CD4-positive, alpha-beta memory T cell (primary cell): ENCODE measurements at places on chromosomes 5 and 9. TPM values are rescaled to one million over a fixed set of nuclear protein-coding genes. Genes with fewer than 3 reads are reported as not detected.

Gene RNF14
- 52.0 TPM for polyA plus RNA-seq

GRCh38 chr5:7884491-7885267 is 15.7 kb downstream of the MTRR start:
- DNase-seq = no peak

GRCh38 chr9:81649475-81650240 is 39.7 kb downstream of the TLE1 start:
- DNase-seq = no peak

Gene MRPL41
- polyA plus RNA-seq = 39.9 TPM

DNA sequence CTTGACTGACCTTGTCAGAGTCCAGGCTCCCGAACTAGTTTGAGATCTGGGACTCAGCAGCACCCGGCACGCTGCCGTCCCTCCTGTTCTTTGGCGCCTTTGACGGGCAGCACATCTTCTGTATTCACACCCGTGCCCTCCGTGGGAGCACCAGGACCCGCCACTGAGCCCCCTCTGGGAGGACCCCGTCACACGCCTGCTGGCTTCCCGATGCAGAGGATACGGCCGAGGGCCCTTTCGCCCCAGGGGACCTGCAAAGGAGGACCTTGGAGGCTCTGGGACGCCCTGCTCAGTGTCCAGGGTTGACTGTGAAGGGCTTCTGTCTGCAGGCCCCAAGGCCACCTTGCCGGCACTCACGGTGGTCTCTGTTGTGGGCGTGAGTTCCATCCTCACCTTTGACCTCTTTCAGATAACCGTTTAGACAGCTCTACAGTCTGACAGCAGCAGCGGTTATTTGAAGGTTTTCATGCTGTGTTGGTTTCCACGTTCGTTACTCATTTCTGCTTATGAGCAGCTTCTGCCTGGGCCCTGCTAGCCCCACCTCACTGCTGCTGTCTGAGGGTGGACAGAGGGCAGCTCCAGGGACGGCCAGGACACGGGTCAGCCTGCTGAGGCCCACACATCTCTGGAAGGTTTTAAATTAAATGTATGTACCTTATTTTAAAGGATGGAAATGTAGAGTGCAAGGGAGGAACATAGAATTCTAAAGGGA is 12.6 kb upstream of the EXOC3 start:
- no peak for DNase-seq

DNA sequence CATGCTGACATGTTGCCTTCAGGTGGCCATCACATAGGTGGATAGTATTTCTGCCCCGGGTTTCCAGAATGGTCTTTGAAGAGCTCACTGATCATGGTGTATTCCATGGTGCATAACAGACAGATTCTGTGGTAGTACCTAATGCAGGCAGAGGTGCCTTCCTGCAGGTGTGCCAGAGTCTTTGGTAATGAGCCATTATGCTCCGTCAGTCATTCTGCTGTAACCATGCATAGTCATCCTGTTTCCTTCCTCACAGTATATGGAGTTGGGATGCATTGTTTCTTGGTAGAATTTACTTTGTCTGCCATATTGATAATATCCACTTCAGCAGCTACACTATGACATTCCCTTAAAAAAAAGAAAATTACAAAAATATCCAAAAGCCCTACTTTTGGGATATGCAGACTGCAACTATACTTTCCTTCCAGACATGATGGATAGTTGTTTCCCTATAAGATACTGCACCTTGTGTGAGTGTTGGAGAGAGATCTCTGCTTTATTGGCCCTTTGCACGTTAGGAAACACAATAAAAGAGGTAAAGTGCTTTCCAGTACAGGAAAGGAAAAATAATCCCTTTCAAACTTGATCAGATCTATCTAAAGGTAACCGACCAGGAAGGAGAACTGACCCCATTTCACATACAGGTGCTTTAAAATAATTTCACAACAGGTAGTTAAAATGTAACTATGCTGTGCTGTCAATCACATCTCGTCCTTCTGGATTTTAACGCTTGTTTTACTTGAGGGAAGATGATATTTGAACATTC is 537.5 kb upstream of the WWC1 start:
- DNase-seq = no peak

Gene SPINK6
- polyA plus RNA-seq = not detected

Gene B4GALT7
- 23.6 TPM for polyA plus RNA-seq

Gene CXCL14
- not detected for polyA plus RNA-seq

DNA sequence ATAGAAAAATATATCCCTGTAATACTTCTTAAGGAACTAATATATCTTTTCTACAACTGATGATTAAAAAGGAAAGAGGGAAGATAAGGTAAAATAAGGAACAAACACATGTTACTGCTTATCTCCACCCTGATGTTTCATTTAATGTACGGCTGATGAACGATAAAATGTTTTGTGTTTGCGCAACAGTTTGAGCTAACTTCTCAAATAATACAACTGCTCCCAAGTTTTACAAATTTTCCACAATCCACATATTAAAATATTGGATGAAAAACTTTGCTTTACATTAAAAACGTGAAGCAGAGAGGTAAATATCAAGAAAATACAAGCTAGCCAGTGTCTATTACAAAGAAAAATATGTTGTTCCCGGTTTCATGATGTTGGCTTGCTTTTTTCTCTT is 21.0 kb upstream of the CSNK1G3 start:
- no peak for DNase-seq

Gene POC5
- polyA plus RNA-seq = 14.8 TPM

GRCh38 chr5:32765266-32765665 is 54.1 kb downstream of the NPR3 start:
- no peak for DNase-seq

DNA sequence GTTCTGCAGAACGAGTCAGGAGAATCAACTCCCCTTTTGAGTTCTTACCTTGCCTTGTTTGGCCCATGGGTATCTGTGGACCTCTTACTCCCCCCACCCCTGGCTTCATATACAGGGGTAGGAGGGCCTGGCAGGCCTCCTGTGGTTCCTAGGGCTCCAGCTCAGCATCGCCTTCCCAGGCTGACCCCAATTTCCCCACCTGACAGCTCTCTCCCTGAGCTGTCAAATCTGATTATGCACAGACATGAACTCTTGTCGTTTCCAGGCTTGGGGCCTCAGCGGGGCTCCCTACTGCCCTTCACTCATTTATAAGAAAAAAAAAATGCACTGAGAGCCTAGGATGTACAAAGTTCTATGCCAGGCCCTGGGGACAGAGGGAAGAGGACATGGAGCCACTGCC is 67.9 kb downstream of the PTPN3 start:
- DNase-seq = no peak

Gene DMRT3
- not detected for polyA plus RNA-seq

- no peak for DNase-seq
Observed at GRCh38 chr9:126497660-126498275, 116.0 kb upstream of the LMX1B start.

- DNase-seq = no peak
Observed at GRCh38 chr5:10505517-10506095, 58.3 kb upstream of the ANKRD33B start.

DNA sequence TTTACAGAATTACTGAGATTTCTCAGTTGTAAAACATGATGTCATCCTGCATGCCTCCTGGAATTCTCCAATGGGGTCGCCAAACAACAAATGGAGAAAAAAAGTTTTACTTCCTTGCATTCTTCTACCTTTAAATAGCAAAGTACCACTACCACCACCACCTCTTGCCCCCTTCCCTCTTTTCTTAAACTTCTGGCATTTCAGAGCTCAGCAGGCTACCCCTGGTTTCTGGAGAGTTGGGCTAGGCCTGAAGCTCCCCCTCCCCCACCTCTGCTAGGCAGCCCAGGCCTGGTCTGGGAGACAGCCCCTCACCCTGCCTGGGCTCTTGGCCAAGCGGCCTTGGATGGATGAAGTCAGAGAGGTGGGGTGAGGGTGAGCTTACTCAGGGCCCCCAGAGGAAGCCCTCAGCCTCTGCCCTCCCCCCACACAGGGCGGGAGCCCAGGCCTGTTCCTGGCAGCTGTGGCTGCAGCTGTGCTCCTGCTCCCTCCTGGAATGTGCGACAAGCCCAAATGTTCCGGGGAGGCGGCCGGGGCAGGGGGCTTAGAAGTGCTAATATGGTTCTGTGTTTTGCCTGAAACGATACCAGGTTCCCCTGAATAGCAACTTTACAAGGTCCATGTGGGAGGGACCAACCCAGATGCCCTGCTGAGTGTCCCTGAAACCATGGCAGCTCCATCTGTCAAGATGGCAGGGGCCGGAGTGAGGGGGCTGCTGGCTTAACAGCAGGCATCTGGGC is 6.0 kb upstream of the CCIN start:
- no peak for DNase-seq

DNA sequence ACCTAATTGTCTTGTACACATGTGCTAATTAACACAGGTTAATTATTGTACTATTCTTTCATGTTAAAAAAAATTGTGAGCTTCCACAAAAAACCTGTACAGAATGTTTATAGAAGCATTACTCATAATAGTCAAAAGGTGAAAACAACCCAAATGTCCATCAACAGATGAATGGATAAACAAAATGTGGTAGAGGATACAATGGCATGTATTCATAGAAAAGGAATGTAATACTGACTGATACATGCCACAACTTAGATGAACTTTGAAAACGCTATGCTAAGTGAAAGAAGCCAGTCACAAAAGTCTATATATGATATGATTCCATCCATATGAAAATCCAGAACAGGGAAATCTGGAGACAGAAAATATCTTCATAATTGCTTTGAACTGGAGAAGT is 25.6 kb downstream of the RRAGA start:
- no peak for DNase-seq

Gene TMEM171
- polyA plus RNA-seq = 0.68 TPM

- DNase-seq = no peak
Observed at GRCh38 chr5:157817928-157818327, 41.0 kb downstream of the CLINT1 start.

DNA sequence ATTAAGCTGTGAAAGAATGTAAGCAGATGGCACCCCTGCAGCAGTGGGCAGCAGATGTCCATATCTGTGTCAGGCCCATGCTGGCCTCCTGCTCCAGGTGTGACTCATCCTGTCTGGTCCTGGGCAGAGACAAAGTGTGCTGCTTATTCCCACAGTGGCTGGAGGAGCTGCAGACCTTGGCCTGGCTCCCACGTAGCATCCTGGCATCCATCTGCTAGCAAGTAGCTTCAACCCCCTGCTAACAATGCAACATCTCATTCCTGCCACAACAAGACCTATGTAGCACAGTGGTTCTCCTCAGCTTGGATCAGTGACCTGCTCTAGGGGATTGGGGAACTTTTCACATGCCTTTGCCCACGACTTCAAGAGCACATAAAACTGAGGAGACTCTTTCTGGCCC is 126.4 kb upstream of the SLC12A2 start:
- DNase-seq = no peak

GRCh38 chr5:170319301-170319700 is 21.7 kb upstream of the LCP2 start:
- DNase-seq = no peak

- DNase-seq = no peak
Observed at GRCh38 chr5:172059661-172060100, 53.2 kb upstream of the FBXW11 start.

GRCh38 chr5:151231359-151231758 is 7.5 kb upstream of the CCDC69 start:
- DNase-seq = no peak

Gene GNAQ
- polyA plus RNA-seq = 6.9 TPM

DNA sequence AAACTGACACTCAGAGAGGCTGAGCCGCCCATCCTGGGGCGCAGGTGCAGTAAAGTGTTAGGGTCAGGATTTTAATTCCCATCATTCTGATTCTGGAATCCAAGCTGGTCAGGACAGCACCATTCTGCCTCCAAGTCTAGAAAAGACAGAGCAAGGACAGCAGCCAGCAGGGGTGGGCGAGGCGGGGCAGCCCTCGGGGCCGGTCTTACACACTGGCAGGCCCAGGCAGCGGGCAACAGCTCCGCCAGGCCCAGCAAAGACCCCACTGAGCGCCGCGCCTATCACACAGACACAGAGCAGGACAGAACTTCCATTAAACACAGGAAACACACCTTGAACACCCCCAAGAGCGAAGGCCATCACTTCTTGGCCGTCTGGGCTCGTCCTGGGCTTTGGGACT is 66.5 kb upstream of the RXRA start:
- no peak for DNase-seq

GRCh38 chr5:4882186-4882585 is 257.9 kb upstream of the ADAMTS16 start:
- DNase-seq = no peak

Gene ECM2
- not detected for polyA plus RNA-seq

- DNase-seq = no peak
Observed at GRCh38 chr9:134647359-134648080, 5.9 kb downstream of the COL5A1 start.

- no peak for DNase-seq
Observed at GRCh38 chr5:173969167-173970049, 19.6 kb upstream of the C5orf47 start.

Gene TMEFF1
- polyA plus RNA-seq = not detected

DNA sequence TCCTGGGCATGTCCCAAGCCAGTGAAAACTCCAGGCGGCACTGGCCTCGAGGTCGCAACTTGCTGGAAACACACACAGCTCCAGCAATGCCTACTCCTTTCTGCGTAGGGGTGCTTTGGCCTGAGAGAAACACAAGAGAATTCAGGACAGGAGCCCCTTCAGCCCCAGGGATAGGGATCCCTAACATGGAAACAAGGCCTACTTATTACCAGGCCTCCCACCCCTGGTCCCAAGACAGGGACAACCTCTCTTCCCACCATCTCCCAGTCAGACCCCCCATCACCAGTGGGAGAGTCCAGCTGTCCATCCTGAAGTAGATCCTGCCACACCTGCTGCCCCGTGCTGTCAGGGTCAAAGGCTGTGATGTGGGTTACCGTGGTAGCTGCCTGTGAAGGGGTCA is 7.8 kb downstream of the CREB3 start:
- DNase-seq = no peak

DNA sequence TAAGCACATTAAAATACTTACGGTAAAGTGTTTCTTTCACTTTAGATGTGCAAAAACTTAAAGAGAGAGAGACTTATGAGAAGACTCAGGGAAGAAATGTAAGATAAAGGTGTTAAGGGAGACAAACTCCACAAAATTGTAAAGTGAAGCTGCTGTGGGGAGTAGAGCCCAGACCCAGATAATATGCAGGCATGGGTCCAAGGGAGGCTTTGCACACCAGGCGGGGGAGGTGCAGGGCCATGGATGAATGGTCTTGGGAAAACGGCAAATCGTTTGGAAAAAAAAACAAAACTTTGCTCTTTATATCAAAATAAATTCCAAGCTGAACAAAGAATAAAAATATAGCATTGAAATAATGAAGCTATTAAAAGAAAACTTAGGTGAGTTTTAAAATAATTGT is 9.1 kb downstream of the SYK start:
- no peak for DNase-seq

- DNase-seq = no peak
Observed at GRCh38 chr9:78292716-78293497, 4.0 kb upstream of the PSAT1 start.

Gene RFESD
- 11.8 TPM for polyA plus RNA-seq

DNA sequence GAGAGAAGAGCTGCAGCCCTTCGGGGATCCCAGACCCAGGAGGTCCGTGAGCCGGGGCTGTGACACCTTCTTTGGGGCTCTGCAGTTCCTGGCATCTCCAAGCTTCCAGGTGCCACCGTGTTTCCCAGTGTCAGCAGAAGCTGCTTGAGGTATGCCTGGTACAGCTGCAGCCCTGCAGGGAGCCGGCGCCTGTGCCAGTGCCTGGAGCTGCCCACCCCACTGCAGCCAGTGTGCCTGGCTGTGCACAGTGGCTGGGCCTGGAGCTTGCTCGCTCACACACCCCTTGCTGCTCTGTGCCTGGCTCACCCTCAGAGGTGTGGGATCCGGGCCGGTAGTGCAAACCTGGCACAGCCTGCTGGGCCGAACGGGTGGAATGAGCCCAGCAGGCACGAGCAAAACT is 65.5 kb downstream of the NACC2 start:
- no peak for DNase-seq

Gene OTP
- polyA plus RNA-seq = not detected

Gene BTNL9
- polyA plus RNA-seq = not detected

Gene SLC34A1
- not detected for polyA plus RNA-seq
